ENCODE measurements at places on chromosomes 7 and 10. TPM values are rescaled to one million over a fixed set of nuclear protein-coding genes. Genes with fewer than 3 reads are reported as not detected.
A peak's percentile ranks its signal among the peaks of the same experiment; 100 is the strongest.

Gene HIP1
- 32.0 TPM for total RNA-seq

- H3K27ac ChIP-seq, result no peak within 1 kb of the TSS
- peak; percentile 52 for DNase-seq
- peak within 1 kb of the TSS; percentile 92 for H3K4me3 ChIP-seq
- no peaks in the 10 kb centered on the region for H3K27me3 ChIP-seq
These were observed at the start of gene INTS15 for GRCh38 chr7:6589829-6590644. Gene INTS15 (plus strand): TSS chr7:6590021. CDS start chr7:6590284, 263 bp downstream.

Gene SAMD9
- 12.1 TPM for total RNA-seq

Gene TMEM209
- 20.0 TPM for total RNA-seq

Gene NFKB2
- total RNA-seq, result 30.8 TPM

DNA sequence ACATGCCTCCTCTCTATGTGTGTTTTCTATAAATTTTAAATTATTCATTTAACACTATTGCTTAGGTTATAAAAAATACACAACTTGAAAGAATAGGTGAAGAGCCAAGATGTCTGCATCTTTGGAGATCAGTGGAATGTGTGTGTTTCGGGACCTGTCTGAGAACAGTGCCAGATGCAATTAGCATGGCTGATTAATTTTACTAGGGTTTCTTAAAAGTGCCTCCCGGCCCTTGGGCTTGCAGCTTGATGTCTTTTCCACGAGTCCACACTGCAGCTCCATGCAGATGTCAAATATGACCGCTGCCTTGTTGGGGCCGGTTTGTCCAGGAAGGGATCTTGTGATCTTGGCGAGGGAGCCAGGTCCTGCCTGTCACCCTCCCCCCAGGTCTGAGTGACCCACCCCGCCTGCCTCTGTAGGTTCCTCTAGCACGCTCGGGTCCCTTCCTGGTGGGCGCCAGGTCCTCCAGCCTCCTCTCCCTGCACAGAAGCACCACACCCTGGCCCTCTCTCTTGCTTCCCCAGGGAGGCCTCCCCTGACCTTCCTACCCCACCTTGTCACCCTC, 20.7 kb downstream of the LHPP start:
- no peaks in the 10 kb centered on the region for H3K4me1 ChIP-seq
- no peaks in the 10 kb centered on the region for H3K36me3 ChIP-seq
- H3K4me3 ChIP-seq, result no peak overlapping the region
- no peaks in the 10 kb centered on the region for H3K27me3 ChIP-seq

Gene IMMP2L
- 51.0 TPM for total RNA-seq

Gene CHAT
- not detected for total RNA-seq

GRCh38 chr10:93124580-93125318, 51.1 kb downstream of the CYP26A1 start:
- no peak overlapping the region for H3K27ac ChIP-seq
- no peaks in the 10 kb centered on the region for H3K27me3 ChIP-seq
- H3K4me3 ChIP-seq, result no peak overlapping the region
- no peaks in the 10 kb centered on the region for H3K36me3 ChIP-seq
- DNase-seq, result no peak

DNA sequence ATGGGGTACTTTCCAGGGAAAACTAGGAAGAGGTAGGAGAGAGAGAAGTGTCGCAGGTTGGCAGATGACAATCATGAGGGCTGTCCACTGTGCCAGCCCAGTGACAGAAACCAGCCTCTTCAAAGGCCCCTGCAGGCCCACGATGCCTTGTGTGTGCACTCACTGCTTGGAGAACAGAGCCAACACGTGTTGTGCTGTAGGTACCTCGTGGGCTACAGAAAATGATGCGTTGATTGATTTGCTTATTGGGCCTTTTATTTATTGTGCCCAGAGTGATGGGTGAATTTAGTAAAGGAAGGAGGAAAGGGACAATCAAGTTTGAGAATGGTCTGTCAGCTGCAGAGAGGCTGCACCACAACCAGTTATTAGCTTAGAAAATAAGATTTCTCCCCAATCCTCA, 215.1 kb downstream of the PLXNA4 start:
- H3K27ac ChIP-seq, result no peak overlapping the region
- H3K36me3 ChIP-seq, result no peaks in the 10 kb centered on the region
- no peak for DNase-seq

- H3K27ac ChIP-seq, result no peak overlapping the region
- H3K27me3 ChIP-seq, result no peaks in the 10 kb centered on the region
- no peaks in the 10 kb centered on the region for H3K36me3 ChIP-seq
These were observed 670 bp downstream of the TPK1 start for GRCh38 chr7:144835155-144835611.

Gene FUOM
- 7.4 TPM for total RNA-seq

Gene TMEM196
- not detected for total RNA-seq

GRCh38 chr10:101006593-101007098, 7.0 kb downstream of the LZTS2 start:
- H3K27me3 ChIP-seq, result no peaks in the 10 kb centered on the region
- no peak for DNase-seq
- H3K36me3 ChIP-seq, result no peaks in the 10 kb centered on the region
- no peak overlapping the region for H3K4me3 ChIP-seq
- no peaks in the 10 kb centered on the region for H3K4me1 ChIP-seq
- no peak overlapping the region for H3K27ac ChIP-seq
